ENCODE measurements at places on chromosomes 5 and 9.
A peak's percentile ranks its signal among the peaks of the same experiment; 100 is the strongest.

GRCh38 chr5:143302341-143303045 lies 101.0 kb downstream of the NR3C1 start:
- DNase-seq = no peak

DNA sequence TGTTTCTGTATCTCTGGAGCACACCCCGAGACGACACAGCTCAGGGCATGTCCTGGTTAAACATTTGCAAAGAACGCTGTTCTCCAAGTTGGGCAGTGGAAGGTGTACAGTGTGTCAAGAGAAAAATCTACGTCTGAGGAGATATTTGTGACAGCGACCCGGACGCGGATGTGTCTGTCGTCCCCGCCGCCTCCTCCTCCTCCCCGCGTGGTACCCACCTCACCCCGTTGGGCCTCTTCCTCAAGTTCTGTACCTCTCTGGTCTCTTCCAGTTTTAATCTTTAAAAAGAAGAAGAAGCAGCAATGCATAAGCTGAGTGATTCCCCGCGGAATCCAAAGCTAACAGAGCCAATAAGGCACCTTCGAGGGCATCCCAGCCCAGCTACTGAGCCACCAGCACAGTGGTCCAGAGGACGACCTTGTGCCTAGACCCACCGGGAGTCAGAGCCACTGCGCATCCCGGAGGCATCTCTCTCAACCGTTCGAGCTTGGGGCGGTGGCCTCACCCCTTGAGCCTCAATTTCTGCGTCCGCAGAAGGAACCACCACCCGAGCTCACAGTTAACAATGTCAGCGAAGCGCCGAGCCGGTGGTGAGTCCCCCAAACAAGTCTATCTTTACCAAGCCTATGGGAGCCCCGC lies 467 bp downstream of the C9orf78 start:
- DNase-seq = peak; percentile 49

DNA sequence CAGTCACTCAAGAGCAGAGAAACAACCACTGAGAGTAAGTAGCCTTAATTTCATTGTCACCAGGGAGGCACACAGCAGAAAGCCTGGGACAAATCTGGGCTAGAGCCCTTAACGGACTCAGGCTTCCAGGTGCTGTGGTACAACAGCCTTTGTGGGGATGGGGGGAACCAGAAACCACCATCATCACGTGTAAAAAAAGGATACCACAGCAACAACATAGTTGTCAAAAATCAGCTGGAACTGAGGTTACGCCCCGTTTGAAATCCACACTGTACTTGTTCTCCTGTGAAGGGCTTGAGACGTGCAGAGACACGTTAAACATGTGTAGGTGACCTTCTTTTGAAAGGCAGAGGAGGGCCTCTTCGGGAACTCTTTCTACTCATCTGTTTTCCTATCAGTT lies 16.6 kb upstream of the PLPP1 start:
- DNase-seq = no peak

- DNase-seq = no peak
These were observed 106.3 kb upstream of the SNX2 start for GRCh38 chr5:122668552-122668951.

GRCh38 chr9:109349421-109349846 lies 28.6 kb upstream of the EPB41L4B start:
- no peak for DNase-seq

- DNase-seq = peak; percentile 58
These were observed 1.2 kb upstream of the ADAMTS6 start for GRCh38 chr5:65482736-65483545.
